ENCODE measurements at places on chromosomes 5 and 9.

DNA sequence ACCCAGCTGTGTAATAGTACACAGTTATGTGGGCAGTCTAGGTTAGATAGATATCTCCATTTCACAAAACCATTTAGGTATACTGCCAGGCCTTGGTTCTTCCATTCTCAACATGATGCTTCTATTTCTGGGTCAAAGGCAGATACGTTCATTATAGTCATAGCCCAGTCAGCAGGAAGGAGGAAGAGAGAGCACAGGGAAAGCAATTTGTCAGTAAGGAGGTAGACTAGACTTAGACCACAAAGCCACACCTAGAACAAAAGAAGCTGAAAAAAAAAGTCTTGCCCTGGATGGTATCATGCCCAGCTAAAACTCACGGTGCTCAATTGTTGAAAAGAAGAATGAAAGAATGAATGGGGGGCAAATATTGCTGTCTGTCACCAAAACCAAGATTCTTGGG, 7.6 kb downstream of the INVS start:
- DNase-seq = no peak

DNA sequence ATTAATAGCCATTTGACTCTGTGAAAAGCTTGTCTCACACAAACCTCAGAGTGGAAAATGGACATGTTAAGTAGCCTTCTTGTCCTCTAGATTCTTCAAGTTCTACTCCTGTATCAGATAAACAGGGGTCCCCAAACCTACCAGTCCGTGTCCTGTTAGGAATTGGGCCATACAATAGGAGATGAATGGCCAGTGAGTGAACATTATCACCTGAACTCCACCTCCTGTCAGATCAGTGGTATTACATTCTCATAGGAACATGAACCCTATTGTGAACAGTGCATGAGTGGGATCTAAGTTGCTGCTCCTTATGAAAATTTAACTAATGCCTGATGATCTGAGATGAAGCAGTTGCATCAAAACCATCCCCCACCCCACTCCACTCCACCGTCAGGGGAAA, 136.3 kb downstream of the TMEM232 start:
- DNase-seq = no peak

DNA sequence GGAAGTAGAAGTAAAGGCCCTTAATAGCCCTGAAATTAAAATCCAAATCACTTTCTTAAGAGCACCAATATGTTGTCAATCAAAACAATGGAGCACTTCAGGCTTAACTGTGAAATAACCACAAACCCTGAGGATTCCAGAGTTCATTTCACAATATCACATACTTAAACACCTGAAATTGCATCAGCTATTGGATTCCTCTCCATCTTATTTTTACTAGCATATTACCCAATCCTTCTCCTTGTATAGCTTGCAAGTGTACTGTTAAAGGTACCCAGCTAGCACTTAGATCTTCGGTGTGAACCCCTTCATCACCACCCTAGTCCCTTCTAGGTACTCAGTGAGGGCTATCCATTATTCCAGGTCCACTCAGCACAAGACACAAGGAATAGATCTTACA, 287.3 kb downstream of the EFNA5 start:
- DNase-seq = no peak

DNA sequence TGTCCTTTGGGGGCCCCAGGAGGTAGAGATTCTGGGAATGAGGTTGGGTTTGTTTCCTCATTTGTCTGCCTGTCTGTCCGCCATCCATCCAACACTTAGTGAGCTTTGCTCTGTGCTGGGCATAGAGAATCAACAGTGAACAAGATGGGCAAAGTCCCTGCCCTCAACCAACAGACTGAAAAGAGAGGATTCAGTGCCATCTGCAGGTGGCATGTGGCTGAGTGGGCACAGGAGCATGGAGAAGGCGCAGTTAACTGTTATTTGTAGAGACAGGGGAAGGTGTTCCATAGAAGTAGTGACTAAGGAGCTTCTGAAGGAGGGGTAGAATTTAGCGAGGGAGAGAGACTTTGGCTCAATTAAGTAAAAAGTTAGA, 23.1 kb downstream of the POLR1E start:
- no peak for DNase-seq

GRCh38 chr9:115262477-115262876, 144.5 kb upstream of the TNC start:
- no peak for DNase-seq

DNA sequence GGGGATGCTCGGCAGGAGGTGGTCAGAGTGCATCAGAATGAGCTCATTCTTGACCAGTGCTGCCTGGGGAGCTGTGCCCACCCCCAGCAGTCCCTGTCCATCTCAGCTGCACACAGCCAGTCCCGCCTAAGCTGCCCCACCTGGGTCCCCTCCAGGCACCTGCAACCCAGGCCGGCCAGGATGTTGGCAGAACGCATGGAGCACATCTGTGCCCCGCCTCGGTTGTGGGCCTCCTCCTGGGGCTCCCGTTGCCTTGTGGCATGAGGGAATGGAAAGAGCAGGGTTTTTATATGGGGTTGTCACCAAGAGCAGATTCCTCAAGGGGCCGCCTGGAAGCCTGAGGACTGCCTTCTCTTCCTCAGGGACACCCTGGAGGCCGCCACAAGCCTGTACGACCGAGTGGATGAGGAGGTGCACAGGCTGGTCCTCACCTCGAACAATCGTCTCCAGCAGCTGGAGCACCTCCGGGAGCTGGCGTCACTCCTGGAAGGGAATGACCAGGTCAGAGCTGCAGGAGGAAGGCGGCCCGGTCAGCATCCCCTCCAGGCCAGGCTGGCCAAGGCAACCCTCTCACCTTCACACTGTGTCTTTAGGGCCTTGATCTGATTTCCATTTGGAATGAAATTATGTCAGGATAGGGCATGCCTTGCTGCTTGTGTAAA, 34.8 kb upstream of the LRRC14B start:
- DNase-seq = no peak

GRCh38 chr9:137301081-137301947, 757 bp downstream of the NRARP start:
- no peak for DNase-seq

GRCh38 chr5:170493028-170493820, 10.6 kb upstream of the KCNIP1 start:
- DNase-seq = no peak

GRCh38 chr5:79936646-79937216, 54.3 kb downstream of the MTX3 start:
- no peak for DNase-seq

DNA sequence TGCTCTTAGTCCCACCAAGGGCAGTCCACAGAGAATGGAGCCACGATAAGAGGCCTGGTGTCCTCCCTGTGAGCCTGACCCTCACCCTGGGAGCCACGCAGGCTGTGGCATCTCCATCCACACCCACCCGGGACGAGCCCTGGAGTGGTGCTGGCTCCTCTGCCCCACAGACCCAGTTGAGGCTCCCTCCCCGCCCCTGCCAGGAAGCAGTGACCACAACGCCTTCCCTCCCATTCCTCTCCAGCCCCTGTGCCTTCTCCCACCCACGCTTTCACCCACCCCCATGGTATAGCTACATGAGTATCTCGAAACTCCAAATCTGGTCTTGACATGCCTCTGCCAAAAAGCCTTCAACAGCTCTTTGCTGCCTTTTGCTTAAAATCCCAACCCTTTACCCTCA, 57.9 kb downstream of the SEMA4D start:
- DNase-seq = no peak

DNA sequence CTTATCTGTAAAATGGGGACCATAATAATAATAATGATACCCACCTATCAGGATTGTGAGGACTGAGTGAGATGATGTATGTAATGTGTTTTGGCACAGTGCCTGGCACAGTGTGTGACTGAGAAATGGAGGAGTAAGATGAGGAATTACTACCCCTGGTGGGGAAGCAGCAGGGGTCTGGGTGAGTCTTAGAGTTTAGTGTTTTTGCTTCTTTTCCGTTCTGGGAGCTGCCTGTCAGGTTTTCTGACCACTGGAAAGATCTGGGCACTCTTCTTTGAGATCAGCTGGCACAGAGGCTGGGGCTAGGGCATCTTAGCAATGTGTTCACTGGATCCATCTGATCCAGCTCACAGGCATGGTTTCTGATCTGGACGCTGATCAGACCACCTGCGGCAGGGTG, 8.5 kb downstream of the LCP2 start:
- no peak for DNase-seq

- DNase-seq = no peak
These were observed 74.1 kb upstream of the ELL2 start for GRCh38 chr5:96035796-96036195.

DNA sequence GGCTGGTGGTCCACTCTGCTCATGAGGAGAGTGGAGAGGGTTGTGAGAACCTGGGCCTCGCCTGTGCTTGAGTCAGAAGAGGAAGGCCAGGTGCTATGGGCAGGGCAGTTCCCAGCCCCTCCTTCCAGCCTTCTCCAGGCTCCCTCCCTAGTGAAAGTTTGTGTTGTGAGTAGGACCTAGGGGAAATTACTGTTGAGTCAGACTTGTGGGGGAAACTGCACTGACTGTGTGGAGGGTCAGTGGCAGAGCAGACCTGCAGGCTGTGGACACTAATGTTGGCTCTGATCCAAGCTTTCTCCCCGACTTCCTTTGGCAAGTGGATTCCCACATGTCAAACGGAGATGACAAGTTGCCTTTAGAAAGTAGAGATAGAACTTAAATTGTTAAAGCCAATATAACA, 102.6 kb downstream of the ARHGAP26 start:
- no peak for DNase-seq

DNA sequence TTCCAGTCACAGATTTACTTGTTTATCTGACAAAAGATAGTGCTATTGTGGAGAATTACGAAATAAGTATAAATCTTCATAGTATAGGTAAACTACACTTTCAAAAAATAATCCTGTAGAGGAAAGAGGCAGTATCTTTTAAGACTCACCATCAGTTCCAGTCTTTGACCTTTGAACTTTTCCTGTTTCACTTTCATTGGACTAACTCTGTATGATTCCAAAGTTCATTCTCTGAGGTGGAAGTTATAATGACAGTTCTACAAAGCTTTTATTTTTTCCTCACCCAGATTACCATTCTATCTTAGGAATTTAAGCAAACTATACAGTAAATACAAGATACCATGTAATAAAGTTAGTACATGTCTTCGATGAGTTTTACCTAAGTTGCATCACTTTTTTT, 901.3 kb upstream of the SEMA6A start:
- DNase-seq = no peak

DNA sequence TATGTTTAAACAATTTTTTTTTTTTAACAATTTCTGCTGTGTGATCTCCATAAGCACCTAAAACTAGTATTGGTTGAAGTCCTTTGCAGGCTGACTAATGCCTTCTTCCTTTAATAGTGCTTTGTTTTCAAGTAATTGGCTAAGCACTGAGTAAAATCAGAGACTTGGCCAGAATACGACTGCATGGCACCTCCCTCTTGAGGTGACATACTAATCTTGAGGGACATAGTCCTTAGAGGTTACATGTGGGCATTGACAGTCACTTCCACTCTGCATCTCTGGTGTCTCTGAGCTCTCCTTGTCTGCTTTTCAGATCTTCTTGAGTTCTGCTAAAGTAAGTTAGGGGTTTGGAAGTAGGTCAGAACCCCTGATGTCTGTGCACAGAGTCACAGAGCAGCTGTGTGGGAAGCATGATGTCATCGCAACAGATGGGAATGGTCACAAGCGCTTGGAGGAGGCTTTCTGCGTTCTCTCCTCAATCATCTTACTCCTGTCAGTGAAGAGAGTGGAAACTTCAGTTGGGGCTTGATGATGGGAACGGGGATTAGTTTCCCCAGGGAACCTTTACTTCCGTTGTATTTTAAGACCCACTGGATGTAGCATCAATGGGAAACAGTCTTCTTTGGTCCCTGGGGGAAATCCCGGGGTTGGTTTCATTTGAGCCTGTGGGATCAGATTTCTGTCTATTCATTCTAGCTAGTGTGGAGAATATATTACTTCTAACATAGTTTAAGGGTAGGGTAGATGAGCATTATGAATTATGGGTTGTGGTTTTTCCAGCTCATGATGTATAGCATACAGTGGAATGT, 136.9 kb downstream of the ARHGAP26 start:
- DNase-seq = no peak

- no peak for DNase-seq
These were observed 273.2 kb downstream of the SMARCA2 start for GRCh38 chr9:2288309-2288708.

DNA sequence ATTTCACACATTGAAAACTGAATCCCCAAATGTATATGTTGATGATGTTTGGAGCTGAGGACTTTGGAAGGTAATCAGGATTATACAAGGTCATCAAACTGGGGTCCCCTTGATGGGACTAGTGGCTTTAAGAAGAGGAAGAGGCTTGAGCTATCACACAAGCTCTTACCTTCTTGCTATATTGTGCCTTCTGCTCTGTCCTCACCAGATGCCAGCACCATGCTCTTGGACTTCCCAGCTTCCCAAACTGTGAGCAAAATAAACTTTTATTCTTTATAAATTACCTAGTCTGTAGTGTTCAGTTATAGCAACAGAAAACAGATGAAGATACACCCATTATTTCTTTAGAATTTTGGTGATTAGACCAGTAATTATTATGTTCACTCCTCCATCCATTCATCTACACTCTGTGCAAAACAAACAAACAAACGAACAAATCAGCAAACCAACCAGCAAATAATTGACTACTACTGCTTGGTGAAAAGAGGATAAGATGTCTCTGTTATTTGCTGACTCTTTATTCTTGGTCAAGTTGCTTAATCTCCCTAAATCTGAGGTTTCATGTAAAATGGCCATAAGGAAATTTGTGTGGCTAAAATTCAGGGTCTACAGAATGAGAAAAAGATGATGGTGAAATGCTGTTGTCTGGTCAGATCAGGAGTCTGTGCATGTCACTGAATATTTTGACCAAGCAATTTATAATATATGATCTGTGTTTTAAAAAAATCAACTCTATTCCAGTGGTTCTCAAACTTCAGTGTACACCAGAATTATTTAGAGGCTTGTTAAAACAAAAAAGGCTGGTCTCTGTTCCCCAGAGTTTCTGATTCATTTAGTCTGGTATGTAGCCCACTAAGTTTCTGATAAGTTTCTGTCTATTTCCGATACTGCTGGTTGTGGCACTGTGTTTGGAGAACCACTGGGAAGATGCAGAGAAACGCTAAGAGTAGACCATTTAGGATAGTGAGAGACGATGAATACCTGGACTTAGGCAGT, 854.1 kb downstream of the MAT2B start:
- DNase-seq = no peak

DNA sequence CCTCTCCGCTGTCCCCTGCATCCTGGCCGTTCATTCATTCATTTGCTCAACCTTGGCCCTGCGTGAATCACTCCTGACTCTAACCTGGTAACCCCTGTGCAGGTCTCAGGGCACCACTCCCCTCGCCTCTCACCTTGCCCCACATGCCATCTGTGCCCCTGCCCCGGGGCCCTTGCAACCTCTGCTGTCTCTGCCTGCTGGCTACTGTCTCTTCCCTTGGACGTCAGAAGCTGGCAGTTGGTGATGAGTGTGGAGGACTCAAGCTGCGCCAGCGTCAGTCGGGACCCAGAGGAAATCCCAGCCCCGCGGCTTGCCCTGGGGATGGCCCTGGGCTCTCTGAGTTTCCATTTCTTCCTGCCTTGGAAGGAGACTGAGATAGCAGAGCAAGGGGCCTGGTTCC, 154.9 kb downstream of the OLFM1 start:
- DNase-seq = no peak

GRCh38 chr5:55450050-55450765, 84.6 kb downstream of the PLPP1 start:
- DNase-seq = no peak
